ENCODE measurements at places on chromosomes 2 and 18.

DNA sequence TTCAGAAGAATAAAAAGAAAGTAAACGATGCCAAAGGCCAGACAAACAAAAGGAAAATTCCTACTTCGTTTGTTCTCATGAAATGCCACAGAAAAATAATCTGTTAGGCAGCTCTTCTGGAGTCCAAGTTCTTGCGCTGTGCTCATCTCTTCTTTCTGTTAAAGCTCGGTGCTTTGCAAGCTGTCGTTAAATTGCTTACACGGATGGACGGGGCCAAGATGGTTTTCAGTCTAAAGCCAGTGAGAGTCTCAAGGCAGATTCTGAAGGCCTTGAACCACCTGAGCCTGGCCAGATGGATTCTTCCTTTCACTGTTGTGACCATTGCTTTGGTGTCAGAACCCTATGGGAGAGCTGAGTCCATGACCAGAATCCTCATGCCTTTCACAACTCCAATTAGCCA, 97.6 kb upstream of the RMDN2 start:
- DNase-seq, result no peak

GRCh38 chr2:118845005-118845521, 2.4 kb downstream of the EN1 start:
- DNase-seq, result no peak

- DNase-seq, result peak; percentile 9
Measured at GRCh38 chr2:231361701-231362554, 33.6 kb upstream of the B3GNT7 start.

DNA sequence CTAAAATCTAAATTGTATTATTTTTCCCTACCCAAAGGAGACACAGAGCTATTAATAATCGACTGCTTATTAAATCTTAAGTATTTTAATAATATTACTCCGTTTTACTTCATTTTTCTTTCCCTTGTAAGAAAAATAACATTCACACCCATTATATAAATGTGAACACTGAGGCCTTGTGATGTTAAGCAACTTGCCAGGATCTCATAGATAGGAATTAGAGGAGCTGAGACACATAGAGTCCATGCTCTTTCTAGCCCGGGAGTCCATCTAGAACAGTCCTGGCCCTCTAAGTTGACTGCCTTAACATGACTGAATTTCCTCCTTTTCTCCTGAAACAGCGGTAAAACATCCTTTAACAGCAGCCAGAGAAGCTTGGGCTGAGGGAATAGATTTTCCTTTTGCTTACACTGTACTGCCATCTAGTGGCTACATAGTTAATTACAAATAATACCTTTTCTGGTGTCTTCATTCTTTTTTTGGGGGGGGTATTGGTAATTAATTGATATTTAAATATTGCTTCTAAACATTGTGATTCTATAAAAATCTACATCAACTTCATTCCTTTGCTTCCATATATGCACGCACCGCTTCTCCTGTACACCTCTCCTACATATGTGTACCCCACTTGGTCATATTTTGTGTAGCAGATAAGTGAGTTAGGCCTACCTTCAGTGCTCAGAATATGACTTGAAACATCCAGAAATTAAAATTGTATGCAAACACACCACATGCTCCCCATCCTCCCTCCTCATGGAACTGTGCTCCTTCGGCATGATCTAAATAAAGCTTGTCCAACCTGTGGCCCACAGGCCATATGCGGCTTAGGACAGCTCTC, 125.8 kb upstream of the HNMT start:
- no peak for DNase-seq

GRCh38 chr2:66984864-66985263, 412.3 kb upstream of the ETAA1 start:
- no peak for DNase-seq

GRCh38 chr2:52391621-52392020, 1359.7 kb upstream of the NRXN1 start:
- DNase-seq, result no peak

DNA sequence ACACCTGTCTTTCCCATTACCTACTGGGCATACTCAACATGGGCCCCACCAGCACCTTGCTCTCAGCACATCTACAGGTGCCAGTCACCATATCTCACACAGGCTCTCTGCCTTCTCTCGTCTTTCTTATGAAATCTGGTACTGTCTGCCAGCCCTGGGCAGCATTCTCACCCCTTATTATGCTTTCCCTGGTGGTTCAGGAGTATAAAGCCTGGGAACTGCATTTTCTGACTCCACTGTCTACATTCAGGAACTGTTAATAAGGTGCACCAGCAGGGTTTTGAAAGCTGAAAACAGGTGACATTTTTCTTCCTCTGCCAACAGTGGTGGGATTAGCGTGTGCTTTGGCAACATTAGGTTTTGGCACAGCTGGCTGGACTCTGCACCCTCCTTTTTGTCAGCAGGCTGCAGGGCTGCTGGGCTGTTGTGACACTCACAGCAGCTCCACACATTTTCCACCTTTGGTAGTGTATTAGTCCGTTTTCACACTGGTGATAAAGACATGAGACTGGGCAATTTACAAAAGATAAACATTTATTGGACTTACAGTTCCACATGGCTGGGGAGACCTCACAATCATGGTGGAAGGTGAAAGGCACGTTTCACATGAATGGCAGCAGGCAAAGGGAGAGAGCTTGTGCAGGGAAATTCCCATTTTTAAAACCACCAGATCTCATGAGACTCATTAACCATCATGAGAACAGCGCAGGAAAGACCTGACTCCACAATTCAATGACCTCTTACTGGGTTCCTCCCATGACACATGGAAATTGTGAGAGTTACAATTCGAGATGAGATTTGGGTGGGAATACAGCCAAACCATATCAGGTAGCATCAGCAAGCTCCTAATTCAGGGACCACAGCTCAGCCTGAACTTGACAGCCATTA, 343.1 kb upstream of the LYPD1 start:
- DNase-seq, result no peak

- DNase-seq, result no peak
Measured at GRCh38 chr2:173400760-173401159, 46.1 kb downstream of the CDCA7 start.

DNA sequence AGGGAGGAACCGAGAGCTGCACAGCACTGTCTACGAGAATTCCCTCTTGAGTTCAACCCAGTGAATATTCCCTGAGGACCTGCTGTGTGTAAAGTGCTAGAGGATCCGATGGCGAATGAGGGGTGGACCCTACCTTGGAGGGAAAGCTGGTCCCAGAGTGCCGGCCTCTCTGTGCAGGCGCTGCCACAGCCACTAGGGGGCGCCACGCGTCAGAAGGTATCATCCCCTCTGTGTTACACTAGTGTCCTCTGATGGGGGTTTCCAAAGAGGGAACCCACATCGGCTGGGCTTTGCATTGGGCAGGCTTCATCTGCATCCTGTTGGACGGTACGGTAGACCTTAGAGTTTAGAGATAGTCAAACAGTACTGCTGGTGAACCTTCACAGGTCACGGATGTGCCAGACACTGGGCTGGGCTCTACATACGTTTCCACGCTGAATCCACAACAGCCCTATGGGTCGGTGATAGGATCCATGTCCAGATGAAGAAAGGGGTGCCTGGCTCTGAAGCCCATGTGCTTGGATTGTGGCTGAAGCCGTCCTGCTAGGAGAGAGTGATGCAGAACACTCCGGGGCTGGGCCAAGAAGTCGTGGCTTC, 39.0 kb downstream of the COA5 start:
- peak; percentile 84 for DNase-seq

DNA sequence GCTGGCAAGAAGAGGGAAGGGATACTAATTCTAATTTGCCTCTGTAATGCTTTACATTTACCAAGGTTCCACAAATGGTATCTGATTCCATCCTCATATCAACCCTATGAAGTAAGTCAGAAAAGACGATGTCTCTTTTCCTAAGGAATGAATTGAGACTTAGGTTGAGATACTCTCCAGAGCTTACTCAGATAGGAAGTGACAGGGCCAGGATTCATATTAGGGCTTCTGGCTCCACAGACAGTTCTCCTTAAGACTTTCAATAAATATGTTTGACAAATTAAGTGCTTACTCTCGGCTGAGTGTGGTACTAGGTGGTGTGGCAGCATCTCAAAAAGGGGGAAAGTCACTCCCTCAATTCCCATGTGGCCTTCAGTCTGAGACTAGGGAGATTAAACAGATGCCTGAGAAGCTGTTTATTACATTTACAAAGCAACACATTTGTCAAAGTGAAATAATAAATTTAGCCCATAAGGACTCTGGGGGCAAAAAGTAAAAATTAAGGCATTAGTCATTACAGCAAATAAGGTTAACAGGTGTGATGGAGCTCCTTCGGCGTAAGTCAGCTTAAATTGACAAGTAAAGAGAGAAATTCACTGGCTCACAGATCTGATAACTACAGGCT, 14.2 kb downstream of the CDK15 start:
- no peak for DNase-seq

- DNase-seq, result no peak
Measured at GRCh38 chr18:39494211-39494896, 1928.8 kb upstream of the CELF4 start.

DNA sequence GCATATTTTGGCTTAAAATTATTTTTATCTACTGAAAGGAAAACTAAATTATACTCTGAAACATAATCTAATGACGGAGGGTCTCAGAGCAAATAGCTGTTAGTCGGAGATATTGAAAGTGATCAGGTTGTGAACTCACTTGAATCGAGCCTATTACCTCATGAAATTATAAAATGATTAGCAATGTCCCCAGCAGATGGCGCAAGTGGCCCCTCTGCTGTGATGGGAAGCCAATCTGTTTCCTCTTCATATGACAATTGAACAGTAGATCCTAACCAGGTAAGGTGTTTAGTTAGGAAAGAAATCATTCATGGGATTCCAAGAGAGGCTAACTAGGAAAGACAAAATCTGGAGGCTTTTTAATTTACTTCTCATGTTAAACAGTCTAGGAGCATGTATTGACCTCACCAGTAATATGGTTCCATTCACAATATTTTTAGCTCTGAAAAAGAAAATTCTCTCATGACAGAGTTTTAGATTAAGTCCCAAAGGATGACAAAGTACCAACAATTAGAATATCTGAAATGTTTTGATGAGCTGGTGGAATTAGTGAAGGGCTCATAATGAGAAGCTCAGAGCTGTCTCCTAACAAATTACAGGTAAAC, 29.9 kb upstream of the MPPE1 start:
- peak; percentile 82 for DNase-seq

- DNase-seq, result no peak
Measured at GRCh38 chr2:236642584-236643291, 73.1 kb downstream of the ACKR3 start.

DNA sequence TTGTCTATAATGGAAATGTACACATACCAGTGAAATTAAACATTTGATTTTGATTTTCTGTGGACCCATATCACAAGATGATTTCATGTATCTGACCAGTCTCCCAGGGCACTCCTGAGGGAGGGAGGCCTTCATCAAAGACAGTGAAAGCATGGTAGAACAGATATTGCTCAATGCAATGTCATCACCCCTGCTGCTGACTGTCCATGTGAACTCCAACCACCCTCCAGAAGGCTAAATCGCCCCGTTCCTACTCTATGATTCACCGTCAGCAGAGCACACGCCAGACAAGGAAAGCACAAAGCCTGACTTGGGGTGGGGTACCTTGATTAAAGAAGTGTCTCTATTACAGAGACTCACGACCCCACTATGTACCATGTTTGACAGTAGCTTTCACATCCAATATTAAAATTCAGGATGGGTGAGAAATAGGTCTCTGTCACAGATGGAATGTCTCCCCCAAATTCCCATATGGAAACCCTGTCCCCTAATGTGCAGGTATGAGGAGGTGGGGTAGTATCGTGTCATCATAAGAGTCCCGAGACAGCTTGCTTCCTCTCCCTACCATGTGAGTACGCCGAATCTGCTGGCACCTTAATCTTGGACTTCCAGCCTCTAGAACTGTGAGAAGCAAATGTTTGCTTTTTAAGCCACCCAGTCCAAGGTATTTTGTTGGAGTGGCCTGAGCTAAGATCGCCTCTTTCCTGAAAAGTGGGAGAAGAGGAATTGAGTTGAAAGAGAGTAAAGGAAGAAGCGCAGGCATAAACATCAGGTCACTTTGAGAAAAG, 42.4 kb downstream of the CYB5A start:
- DNase-seq, result no peak

DNA sequence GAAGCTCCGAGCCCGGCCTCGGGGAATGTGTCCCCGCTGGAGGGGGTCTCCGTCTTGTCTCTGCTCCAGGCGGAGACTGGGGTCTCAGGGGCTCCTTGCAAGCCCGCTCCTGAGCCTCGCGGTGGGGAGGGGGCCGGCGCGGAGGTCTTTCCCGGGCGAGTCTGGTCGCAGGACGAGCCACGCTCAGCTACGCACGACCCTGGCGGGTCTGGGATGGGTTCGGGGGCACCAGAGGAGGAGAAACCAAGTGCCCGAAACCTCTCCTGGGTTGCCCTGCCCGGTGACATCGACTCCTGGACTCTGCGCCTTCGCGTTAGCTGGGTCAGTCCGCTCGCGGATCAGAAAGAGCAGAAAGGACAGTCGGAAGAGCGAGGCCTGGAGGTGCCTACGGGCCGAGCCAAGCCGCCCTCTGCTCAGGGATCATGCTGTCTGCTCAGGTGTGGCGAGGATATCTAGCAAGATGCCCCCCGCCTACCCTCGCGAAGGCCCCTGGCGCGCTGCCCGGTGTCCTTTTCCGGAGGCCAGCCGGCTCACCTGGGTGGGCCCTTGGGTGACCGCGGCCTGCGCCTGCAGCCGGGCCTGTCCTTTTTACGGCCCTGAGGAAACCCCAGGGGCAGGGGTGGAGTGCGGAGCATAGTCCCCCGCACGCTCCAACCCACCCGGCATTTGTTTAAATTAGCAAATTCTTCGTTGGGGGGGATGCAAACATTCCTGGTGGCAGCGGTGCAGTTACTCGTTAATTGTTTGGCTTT, 58.7 kb downstream of the SNORC start:
- DNase-seq, result no peak

GRCh38 chr2:177165721-177166711, 46.6 kb upstream of the HNRNPA3 start:
- DNase-seq, result no peak

DNA sequence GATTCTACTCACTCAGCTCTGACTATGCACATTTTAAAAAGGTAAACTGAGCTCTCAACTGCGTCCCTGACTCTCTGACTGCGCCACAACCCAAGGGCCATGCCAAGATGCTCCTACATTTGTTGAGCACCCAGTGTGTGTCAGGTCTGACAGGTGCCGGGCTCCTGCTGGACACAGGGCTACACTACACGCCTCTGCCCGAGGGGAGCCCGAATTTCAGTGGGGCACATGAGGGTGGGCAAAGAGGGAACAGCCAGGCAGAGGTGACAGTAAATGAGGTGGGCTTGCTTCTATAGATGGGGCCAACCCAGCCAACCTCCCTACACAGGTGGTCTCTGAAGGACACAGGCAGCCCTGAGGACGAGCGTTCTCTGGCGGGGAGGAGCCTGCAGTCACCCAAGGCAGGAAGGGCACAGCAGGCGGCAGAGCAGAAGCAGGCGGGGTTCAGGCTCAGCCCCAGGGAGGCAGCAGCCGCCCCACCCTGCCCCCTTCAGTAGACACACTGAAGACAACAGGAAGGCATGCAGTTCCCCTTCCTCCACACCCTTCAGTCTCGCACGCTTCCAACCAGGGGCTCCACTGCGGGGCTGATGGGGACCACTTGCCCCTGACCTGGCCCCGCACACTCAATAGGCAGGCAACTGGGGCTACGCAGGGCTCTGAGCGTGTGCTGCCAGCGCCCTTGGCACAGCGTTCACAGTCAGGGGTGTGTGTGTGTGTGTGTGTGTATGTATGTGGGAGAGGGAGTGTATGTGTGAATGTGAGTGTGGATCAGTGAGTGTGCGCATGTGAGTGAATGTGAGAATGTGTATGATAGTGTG, 98.4 kb downstream of the UXS1 start:
- peak; percentile 76 for DNase-seq

- DNase-seq, result peak; percentile 42
Measured at GRCh38 chr2:218873359-218874194, 7.1 kb upstream of the WNT10A start.
